ENCODE measurements at places on chromosomes 4 and X. TPM values are rescaled to one million over a fixed set of nuclear protein-coding genes. Genes with fewer than 3 reads are reported as not detected.
A peak's percentile ranks its signal among the peaks of the same experiment; 100 is the strongest.

DNA sequence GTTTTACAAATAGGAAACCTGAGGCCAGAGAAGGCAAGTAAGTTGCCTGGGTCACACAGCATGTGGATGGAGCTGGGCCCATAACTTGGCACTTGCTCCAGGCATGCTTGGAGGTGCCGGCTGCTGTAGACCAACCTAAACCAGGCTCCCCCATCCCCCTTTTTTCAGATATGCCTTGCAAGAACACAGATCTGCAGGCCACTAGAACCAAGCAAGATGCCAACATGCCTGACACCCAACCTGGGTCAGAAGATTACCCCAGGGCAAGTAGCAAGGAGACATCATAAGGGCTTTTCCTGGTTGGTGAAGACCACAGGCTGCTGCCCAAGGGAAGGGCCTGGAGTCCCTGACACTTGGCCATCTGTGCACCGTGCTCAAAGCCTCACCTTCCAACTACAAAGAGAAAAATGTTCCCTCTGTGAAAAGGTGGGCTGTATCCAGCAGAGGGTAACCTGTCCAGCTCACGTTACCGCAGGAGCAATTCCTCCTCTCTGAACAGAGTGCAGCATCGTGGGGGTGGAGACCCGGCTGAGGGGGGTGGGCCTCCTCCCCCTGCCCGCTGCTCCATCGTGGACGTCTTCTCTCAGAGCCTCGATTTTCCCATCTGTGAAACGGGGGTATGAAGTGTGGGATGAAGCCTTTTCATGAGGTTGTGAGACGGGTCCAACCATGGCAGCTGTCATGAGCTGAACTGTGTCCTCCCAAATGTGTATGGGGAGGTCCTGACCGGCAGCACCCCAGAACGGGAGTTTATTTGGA is 23.0 kb downstream of the HMX1 start:
- no peaks in the 10 kb centered on the region for H3K36me3 ChIP-seq
- no peaks in the 10 kb centered on the region for H3K4me1 ChIP-seq
- DNase-seq = peak; percentile 23
- H3K27ac ChIP-seq = no peak overlapping the region
- H3K4me3 ChIP-seq = no peak overlapping the region

- no peak overlapping the region for H3K4me3 ChIP-seq
- H3K36me3 ChIP-seq = no peaks in the 10 kb centered on the region
- H3K27me3 ChIP-seq = no peaks in the 10 kb centered on the region
- no peak overlapping the region for H3K27ac ChIP-seq
Observed at GRCh38 chr4:109408711-109409110, 24.9 kb upstream of the SEC24B start.

Gene EXOC1L
- total RNA-seq = not detected

Gene RAB39B
- 5.1 TPM for total RNA-seq

DNA sequence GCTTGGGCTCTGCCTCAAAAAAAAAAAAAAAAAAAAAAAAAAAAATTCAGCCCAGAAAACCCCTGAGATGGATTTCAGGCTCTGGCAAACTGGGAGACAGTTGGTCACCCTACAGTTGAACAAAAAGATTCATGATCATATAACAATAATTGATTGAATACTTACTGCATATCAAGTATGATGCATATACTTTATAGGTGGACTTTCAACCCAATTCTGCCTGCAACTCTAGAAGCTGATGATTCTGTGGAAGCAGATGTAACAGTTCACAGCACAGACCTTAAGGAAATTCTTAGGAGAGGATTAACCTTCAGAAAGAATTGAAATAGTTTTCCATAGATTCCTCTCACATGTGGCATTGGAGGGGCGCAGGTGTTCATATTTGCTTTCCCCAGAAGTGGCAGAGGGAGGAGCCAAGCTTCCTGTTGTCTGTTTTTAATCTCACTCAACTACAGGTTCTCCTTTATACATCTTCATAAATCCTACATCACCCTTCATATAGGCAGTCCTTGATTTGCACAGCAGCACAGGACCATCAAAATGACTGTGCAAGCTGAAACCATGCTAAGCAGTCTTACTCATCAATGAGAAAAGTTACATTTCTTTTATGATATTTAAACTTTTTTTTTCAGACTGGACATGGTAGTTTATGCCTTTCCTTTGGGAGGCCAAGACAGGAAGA is 149.4 kb upstream of the KLF3 start:
- H3K4me1 ChIP-seq = no peaks in the 10 kb centered on the region

Gene CLDN22
- total RNA-seq = 0.15 TPM

GRCh38 chr4:106039796-106040195 is 144.5 kb downstream of the NPNT start:
- H3K27ac ChIP-seq = no peak overlapping the region
- no peak for DNase-seq
- H3K4me3 ChIP-seq = no peak overlapping the region
- no peaks in the 10 kb centered on the region for H3K27me3 ChIP-seq
- no peaks in the 10 kb centered on the region for H3K36me3 ChIP-seq

DNA sequence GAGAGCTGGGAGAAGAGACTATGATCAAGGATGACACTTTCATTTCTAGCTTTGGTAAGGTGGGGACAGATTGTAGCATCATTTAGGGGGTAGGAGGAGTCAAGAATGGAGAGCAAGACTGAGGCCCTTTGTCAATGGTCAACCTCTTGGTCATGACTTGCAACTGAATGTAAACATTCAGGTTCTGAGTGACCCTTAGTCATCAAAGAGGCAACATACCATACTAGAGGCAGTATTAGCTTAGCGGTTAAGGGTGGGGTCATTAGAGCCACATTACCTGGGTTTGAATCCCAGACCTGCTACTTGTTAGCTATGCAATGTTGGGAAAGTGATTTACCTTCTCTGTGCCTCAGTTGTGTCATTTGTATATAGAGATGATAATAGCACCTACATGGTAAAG is 76.5 kb downstream of the MED28 start:
- H3K4me3 ChIP-seq = no peak overlapping the region
- no peak for DNase-seq
- no peaks in the 10 kb centered on the region for H3K4me1 ChIP-seq
- no peaks in the 10 kb centered on the region for H3K36me3 ChIP-seq
- H3K27ac ChIP-seq = no peak overlapping the region

- H3K27me3 ChIP-seq = no peaks in the 10 kb centered on the region
- H3K4me3 ChIP-seq = no peak overlapping the region
- no peaks in the 10 kb centered on the region for H3K4me1 ChIP-seq
- H3K36me3 ChIP-seq = peaks cover 91% of the 10 kb centered on the region
- no peak overlapping the region for H3K27ac ChIP-seq
Observed at GRCh38 chr4:25406081-25406692, 29.1 kb downstream of the ANAPC4 start.

Gene DCAF12L1
- total RNA-seq = 1.9 TPM

- H3K27ac ChIP-seq = no peak overlapping the region
- H3K27me3 ChIP-seq = no peaks in the 10 kb centered on the region
- DNase-seq = no peak
- no peak overlapping the region for H3K4me3 ChIP-seq
Observed at GRCh38 chrX:112868586-112868985, 28.0 kb upstream of the AMOT start.

DNA sequence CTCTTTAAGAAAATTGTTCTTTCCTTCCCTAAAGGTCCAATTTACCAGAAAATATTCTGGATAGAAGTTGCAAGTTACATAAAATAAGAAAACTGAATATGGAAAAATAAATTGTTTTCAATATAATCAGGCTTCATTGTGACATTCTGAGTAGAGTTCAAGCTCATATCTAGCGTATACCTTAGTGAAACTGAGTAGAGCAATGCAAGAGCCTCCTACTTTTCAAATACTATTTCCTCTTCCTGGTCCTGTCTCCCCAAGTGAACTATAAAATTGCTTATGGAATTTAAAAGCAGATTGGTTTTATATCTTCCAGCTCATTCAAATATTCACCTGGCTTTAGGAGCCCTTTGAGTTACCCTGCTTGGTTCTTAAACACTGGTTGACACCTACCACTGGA is 189.3 kb upstream of the GALNT7 start:
- no peaks in the 10 kb centered on the region for H3K36me3 ChIP-seq
- H3K27ac ChIP-seq = no peak overlapping the region
- H3K4me3 ChIP-seq = no peak overlapping the region
- H3K4me1 ChIP-seq = no peaks in the 10 kb centered on the region
- no peak for DNase-seq
- no peaks in the 10 kb centered on the region for H3K27me3 ChIP-seq

DNA sequence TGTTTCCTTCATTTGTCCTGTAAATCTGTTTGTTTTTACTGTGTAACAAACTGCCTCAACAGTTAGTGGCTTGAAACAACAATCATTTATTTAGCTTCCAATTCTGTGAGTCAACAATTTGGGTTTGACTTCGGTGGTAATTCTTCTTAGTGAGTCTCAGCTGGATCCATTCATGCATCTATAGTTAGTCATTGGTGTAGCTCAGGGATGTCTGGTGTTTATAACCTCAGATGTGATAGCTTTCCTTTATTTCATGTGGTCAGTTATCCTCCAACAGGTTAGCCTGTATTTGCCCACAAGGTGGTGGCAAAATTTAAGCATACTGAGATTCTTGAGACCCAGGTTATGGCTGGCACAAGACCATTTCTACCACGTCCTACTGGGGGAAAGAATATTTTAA is 1267.2 kb downstream of the RAPGEF2 start:
- H3K4me3 ChIP-seq = no peak overlapping the region
- H3K27ac ChIP-seq = no peak overlapping the region
- DNase-seq = no peak
- H3K4me1 ChIP-seq = no peaks in the 10 kb centered on the region
- no peaks in the 10 kb centered on the region for H3K36me3 ChIP-seq
- no peaks in the 10 kb centered on the region for H3K27me3 ChIP-seq

Gene PCGF3
- 41.8 TPM for total RNA-seq

Gene BLOC1S4
- total RNA-seq = 18.8 TPM

- H3K4me3 ChIP-seq = no peak overlapping the region
- no peaks in the 10 kb centered on the region for H3K36me3 ChIP-seq
- no peak for DNase-seq
Observed at GRCh38 chr4:23547096-23547495, 342.8 kb downstream of the PPARGC1A start.

GRCh38 chr4:69577245-69577644 is 62.2 kb downstream of the UGT2A2 start:
- H3K36me3 ChIP-seq = no peaks in the 10 kb centered on the region
- DNase-seq = no peak
- H3K27me3 ChIP-seq = no peaks in the 10 kb centered on the region

Gene VCX3B
- not detected for total RNA-seq

DNA sequence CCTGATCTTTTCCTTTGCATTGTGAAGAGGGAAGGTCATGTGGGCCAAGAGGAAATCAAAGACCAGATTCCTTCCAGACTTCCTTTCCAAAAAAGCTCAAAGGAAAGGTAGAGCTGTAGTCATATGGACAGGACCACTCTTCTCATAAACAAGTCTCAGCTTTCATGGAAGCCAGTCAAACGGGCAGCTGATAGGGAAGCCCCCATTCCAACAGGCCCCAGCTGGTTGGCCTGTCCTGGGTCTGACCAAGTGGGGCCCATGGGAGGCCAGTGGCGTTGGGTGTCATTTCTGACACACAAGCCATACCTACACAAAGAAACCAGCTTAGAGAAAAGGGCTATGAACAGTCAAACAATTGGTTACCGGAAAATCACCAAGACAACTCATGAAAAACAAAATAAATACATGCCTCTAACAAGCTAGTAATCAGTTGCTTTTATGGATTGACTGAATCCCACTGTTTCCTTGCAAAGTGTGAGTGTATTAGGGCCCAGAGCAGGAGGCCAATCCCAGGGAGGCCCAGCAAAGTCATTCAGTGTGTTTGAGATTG is 149.6 kb upstream of the MAMLD1 start:
- H3K4me1 ChIP-seq = no peaks in the 10 kb centered on the region
- no peak for DNase-seq
- no peak overlapping the region for H3K4me3 ChIP-seq
- H3K27ac ChIP-seq = no peak overlapping the region
- H3K36me3 ChIP-seq = no peaks in the 10 kb centered on the region
- no peaks in the 10 kb centered on the region for H3K27me3 ChIP-seq

GRCh38 chr4:38943343-38943742 is 75.7 kb downstream of the FAM114A1 start:
- no peak for DNase-seq
- H3K27me3 ChIP-seq = no peaks in the 10 kb centered on the region
- H3K4me3 ChIP-seq = no peak overlapping the region
- no peak overlapping the region for H3K27ac ChIP-seq
- H3K36me3 ChIP-seq = peaks cover 28% of the 10 kb centered on the region

All from endodermal cell (in vitro differentiated cells).